Trophoblast cell (in vitro differentiated cells and primary cell): ENCODE measurements at places on chromosomes 2 and 18.

- DNase-seq: no peak
- peaks cover 32% of the 10 kb centered on the region for H3K4me1 ChIP-seq
- H3K4me3 ChIP-seq: no peak overlapping the region
- no peak overlapping the region for H3K27ac ChIP-seq
- no peaks in the 10 kb centered on the region for H3K27me3 ChIP-seq
- peaks cover 17% of the 10 kb centered on the region for H3K36me3 ChIP-seq
Observed at GRCh38 chr18:12334863-12335262, 26.8 kb downstream of the TUBB6 start.

DNA sequence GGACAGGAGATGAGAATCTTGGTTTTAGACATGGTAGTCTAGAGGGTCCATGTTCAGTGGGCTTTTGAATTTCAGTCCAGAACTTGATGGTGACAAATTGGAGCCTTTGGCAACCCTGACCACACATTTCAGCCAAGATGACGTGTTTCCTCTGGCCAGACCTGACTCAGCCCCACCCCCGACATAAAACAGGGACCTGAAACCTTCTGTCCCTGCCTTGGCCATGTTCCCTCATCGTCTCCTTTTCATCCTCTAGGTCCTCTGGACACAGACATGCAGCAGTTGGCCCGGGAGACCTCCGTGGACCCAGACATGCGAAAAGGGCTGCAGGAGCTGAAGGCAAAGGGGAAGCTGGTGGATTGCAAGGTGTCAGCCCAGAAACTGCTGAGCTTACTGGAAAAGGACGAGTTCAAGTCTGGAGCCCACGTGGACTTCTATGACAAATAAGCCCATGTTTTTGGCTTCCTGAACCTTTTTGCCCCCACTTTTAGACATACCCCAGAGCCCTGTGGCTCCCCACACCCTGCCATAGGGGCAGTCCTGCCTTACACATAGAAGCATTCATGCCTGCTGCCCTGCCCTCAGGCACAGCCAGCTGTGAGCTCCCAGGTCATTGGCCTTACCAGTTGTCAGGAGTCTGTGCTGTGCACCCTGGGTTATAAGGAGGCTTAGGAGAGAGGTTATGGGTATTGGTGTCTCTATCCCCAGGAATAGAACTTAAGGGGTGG is 4.0 kb downstream of the SPR start:
- no peak overlapping the region for H3K4me3 ChIP-seq
- no peaks in the 10 kb centered on the region for H3K27me3 ChIP-seq
- no peak for DNase-seq
- H3K4me1 ChIP-seq: peaks cover 11% of the 10 kb centered on the region
- H3K36me3 ChIP-seq: no peaks in the 10 kb centered on the region

DNA sequence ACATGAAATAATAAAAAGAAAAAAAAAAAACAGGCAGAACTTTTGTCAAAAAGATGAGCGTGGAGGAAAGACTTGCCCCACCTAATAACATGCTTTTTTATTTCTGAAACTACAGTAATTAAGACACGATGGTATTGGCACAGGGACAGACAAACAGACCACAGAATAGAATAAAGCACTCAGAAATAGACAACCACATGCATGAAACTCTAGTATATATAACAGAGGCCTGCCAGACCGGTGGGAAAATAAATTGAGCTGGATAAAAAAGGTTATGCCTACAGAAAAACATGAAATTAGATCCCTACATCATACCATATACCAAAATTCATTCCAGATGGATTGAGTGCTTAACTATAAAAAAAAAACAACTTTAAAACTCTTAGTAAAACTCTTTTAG is 163.1 kb downstream of the NRP2 start:
- H3K4me3 ChIP-seq: no peak overlapping the region
- H3K4me1 ChIP-seq: peaks cover 19% of the 10 kb centered on the region
- DNase-seq: no peak
- no peak overlapping the region for H3K27ac ChIP-seq
- no peaks in the 10 kb centered on the region for H3K36me3 ChIP-seq

- peaks cover 30% of the 10 kb centered on the region for H3K36me3 ChIP-seq
- H3K27me3 ChIP-seq: no peaks in the 10 kb centered on the region
Observed at GRCh38 chr2:71665168-71666093, 212.1 kb downstream of the DYSF start.

DNA sequence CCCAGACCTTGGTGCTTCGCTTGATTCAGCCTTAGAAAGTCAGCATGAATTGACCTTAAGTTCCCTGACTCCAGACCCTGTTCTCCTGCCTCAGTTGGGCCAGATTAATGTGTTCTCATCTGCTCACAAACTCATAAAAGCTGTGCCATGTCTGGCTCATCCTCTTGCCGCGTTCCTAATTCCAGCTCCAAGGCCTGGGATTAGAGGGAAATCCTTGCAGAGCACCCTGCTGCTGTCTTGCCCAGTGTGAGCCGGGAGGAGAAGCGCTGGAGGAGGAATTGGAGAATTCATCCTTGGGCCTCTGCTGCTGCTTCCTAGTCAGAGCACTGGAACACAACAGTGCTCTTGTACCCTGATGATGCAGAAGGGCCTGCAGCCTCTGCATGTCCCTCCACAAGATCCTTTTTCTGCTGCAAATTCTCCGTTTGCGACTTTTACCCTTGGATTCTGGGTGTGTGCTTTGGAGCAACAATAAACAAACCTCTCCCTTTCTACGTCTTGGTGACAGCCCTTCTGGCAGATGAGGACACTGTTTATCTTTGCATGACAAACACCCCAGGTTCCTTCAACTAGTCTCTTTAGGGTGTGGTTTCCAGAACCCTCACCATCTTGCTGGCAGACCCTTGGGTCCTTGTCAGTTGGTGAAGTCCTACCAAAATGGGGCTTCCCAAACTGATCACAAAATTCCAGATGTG is 46.9 kb upstream of the CNGA3 start:
- H3K27ac ChIP-seq: no peak overlapping the region
- H3K27me3 ChIP-seq: no peaks in the 10 kb centered on the region
- H3K4me3 ChIP-seq: no peak overlapping the region
- H3K4me1 ChIP-seq: no peaks in the 10 kb centered on the region
- no peaks in the 10 kb centered on the region for H3K36me3 ChIP-seq

- H3K27ac ChIP-seq: no peak overlapping the region
- no peak overlapping the region for H3K4me3 ChIP-seq
- H3K4me1 ChIP-seq: no peaks in the 10 kb centered on the region
- no peaks in the 10 kb centered on the region for H3K36me3 ChIP-seq
Observed at GRCh38 chr2:69097148-69097610, 84.2 kb downstream of the ANTXR1 start.

DNA sequence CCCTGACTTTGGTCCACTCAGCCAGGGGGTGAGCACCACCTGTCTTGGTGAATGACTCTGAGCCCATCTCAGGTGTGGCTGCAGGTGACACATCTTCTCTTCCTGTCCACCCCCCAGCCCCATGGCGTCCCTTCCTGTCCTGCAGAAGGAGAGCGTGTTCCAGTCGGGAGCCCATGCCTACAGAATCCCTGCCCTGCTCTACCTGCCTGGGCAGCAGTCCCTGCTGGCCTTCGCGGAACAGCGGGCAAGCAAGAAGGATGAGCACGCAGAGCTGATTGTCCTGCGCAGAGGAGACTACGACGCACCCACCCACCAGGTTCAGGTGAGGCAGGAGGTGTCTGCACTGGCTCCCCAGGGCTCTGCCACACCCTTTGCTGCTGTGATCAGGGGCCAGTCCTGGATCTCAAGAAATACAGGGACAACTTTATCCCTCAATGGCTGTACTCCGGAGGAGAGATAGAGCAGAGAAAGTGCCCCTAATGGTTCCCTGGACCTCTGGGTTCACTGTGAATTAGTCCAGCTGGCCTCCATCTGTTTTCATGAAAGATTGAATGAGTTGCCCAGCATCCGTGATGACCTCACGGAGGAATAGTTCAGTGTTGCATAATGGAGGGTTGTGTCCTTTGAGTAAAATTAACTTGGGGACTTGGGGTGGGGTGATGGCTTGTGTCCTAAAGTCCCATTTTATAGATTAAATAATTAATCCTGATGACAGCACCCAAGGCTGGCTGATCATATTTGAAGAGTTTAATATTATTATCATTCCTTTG is at the start of gene NEU2:
Gene NEU2, plus strand, starts transcription at position 122 of the 770 bp plus-strand sequence. Its CDS starts 0 bp downstream, at position 122.
- no peaks in the 10 kb centered on the region for H3K27me3 ChIP-seq
- no peak within 1 kb of the TSS for H3K27ac ChIP-seq
- no peak for DNase-seq
- no peaks in the 10 kb centered on the region for H3K36me3 ChIP-seq
